ENCODE measurements at places on chromosomes 6 and 20.

GRCh38 chr6:104955491-104955890 is 1.4 kb upstream of the LIN28B start:
- DNase-seq: no peak

GRCh38 chr6:23977706-23978105 is 148.3 kb upstream of the NRSN1 start:
- no peak for DNase-seq

GRCh38 chr20:33900521-33901131 is 89.5 kb downstream of the CHMP4B start:
- DNase-seq: no peak

GRCh38 chr6:119426619-119427018 is 77.1 kb upstream of the MAN1A1 start:
- DNase-seq: no peak

DNA sequence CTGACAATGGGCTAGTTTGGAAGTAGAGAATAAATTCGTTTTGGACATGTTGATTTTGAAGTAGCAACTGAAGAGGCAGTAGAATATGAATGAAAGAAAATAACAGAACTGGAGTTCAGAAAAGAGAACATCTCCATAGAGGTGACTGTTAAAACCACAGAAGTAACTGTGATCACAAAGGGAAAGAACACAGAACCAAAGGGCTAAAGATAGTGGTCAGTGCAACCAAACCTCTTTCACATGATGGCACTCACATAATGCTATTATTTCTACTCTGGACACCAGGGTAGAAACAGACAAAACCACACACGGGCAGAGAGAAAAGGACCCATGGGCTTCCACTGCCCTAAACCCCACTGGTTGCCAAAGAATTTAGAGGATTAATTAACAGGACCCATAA is 58.5 kb downstream of the CDK19 start:
- no peak for DNase-seq

DNA sequence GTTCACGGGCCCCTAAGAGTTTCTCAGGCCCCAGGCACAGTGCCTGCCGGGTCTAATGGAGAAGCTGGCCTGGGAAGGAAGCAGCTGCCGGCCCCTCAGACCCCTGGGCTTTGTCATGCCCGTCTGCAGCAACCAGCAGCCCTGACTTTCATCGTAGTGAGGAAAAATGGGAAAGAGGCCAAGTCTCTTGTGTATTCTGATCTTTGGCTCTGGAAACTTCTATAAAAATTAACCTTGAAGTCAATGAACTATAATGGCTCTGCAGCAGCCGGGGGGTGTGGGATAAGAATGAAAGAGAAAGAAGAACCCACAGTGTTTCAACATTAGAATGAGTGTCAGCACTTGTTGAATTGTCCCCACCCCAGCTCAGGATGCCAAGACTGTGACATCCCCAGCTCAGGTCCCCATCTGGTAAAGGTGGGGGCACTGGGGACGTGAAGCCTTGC is 12.9 kb downstream of the TGM2 start:
- no peak for DNase-seq

DNA sequence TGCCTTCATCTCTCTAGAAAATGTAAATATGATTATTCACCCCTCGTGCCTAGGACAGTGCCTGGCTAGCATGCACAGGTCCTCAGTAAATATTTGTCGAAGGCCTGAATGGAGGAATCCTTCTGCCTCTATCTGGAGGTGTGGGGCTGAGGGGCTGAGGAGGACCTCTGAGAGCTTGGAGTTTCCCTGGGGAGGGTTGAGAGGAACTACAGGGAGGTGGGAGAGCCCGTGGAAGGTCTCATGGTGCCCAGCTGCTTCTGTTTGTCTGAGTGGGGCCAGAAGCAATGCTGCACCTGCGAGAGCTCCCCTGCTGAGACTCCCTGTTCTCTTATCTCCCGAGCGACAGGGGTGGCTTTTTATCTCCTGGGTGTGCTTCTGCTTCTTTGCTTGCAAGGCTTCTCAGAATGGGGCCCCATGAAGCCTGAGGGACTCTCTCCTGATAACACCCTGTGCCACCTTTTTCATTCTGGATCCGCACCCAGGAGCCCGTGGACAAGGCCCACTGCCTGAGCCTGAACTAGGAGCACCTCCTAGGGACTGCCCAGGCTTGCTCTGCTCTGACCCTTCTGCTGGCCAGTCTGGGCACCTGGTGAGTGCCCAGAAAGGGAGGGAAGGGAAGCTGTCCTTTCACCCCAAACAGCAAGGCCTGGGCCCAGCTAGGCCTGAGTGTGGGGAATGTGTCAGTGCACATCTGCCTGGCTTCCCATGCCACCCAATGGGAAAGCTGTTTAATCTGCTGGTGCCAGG is 2.4 kb downstream of the SLC29A1 start:
- no peak for DNase-seq

DNA sequence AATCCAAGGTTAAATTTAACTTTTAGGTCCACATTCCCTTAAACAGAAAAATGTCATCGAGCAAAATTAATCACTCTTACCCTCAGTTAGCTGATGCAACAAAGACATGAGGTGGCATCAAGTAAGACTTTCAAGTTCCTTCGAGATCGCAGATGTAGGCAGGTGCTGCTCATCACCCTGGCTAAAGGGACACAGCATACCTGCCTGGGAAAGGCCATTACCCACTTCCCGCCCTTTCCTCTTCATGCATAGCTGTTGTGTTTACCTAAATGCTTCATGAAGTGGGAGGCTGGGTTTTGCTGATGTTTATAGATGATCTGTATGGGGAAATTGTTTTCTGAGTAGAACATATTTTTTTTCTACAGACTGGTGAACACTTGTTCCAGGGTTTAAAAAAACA is 67.7 kb downstream of the GFRA4 start:
- DNase-seq: no peak

GRCh38 chr20:8155812-8156211 is 23.7 kb downstream of the PLCB1 start:
- no peak for DNase-seq

GRCh38 chr6:112773187-112773586 is 426.1 kb downstream of the RFPL4B start:
- no peak for DNase-seq

- DNase-seq: no peak
Observed at GRCh38 chr6:53369876-53370515, 21.2 kb upstream of the ELOVL5 start.

GRCh38 chr6:55713436-55713835 is 134.4 kb upstream of the HMGCLL1 start:
- no peak for DNase-seq

GRCh38 chr6:37777272-37777834 is 42.2 kb upstream of the ZFAND3 start:
- DNase-seq: no peak

- DNase-seq: no peak
Observed at GRCh38 chr6:13635948-13636658, 21.0 kb downstream of the NOL7 start.

- no peak for DNase-seq
Observed at GRCh38 chr20:37394543-37395409, 48.8 kb downstream of the SRC start.
